HFFc6 (cell line): ENCODE measurements at places on chromosomes 6 and 20. TPM values are rescaled to one million over a fixed set of nuclear protein-coding genes. Genes with fewer than 3 reads are reported as not detected.

TBXT gene
- not detected in 3 replicates for total RNA-seq

MAD2L1BP gene
- total RNA-seq, result 23.9 to 27.3 TPM (median 26.5 TPM) in 3 replicates

BPIFB2 gene
- total RNA-seq, result not detected in 3 replicates

PAK5 gene
- total RNA-seq, result not detected in 3 replicates
